Brain microvascular endothelial cell (primary cell): ENCODE measurements at places on chromosomes 1 and 21.

- DNase-seq = peak; percentile 20
These were observed 4.7 kb downstream of the DNALI1 start for GRCh38 chr1:37561133-37562132.

DNA sequence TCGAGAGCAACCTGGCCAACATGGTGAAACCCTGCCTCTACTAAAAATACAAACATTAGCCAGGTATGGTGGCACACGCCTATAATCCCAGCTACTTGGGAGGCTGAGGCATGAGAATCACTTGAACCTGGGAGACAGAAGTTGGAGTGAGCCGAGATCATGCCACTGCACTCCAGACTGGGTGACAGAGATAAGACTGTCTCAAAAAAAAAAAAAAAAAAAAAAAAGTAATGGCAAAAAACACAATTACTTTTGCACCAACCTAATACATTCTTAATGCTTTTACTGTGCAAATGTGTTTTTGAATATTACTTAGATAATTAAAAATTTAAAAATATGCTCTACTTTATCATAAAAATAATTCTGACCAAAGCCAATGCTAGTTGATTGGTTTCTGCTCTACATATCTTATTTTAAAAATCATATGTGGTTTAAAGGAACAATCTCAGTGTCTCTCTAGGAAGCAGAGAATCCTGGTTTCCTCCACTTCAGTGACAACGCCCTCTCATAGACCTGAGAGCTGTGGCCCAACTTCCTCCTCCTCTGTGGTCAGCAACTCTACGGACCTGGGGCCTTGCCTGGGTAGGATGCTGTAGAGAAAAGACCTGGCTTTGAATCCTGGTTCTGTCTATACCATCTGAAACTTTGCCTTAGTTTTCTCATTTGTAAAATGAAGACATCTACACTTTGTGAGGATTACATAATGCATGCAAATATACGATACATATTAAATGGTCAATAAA, 64.7 kb downstream of the TGFBR3 start:
- DNase-seq = no peak

- no peak for DNase-seq
These were observed 577.7 kb upstream of the USP24 start for GRCh38 chr1:55792870-55793269.

GRCh38 chr1:116999596-116999995, 2.0 kb upstream of the CD101 start:
- no peak for DNase-seq

GRCh38 chr1:61926597-61926996, 184.3 kb downstream of the PATJ start:
- DNase-seq = no peak

DNA sequence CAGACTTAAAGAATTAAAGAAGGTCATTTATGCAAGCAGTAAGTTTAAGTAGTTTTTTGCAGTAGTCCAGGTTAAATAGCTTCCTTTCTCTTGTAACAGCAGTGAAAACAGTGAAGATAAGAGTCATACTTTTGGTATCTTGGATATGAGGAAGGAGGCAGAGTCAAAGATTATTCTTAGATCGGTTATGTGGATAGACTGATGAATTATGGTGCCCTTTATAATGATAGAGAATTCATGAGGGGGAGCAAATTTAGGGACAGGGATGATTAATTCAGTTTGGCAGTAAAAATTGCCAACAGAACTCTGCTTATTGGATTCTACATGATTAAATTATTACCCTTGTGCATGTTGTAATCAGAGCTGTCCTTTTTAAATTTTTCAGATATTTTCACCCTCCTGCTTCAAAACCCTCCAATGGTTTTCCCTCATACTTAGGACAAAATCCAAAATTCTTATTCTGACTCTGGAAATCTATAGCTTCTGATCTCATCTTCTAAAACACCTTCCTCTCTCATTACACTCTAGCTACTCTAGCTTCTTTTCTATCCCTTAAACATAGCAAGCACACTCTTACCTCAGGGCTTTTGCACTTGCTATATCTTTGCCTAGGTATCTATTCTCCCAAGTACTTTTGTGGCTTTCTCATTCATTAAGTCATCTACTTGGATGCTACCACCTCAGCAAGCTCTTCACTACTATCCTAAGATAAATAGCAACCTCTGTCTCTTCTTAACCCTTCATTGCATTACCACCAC, 79.8 kb downstream of the PKN2 start:
- DNase-seq = no peak

DNA sequence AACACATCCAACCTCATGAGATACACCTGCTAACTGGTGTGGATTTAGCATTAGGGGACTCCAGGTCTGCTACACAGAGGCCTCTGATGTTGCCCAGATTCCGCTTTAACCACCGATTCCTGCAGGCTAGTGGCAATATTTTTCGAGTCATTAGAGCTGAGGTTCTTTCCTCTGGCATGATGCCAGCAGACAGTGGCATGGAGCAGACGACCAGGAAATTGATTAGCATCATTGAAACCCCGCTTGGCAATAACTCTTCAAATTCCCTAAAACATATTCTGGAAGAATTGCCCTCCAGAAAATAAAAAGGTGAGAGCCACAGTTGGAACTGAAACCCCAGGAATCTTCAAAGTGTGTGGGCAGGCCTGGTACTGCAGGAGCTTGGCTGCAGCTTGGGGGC, 28.4 kb upstream of the ETV3 start:
- DNase-seq = no peak

GRCh38 chr21:29360799-29361765, 62.4 kb downstream of the BACH1 start:
- DNase-seq = no peak
